ENCODE measurements at places on chromosomes 5 and 9.

GRCh38 chr5:169599451-169599850 lies 15.9 kb downstream of the SPDL1 start:
- no peak for DNase-seq

- DNase-seq = peak; percentile 80
Observed at GRCh38 chr5:154857530-154858296, 714 bp upstream of the CNOT8 start.

GRCh38 chr5:172524573-172525021 lies 70.3 kb upstream of the SH3PXD2B start:
- no peak for DNase-seq

DNA sequence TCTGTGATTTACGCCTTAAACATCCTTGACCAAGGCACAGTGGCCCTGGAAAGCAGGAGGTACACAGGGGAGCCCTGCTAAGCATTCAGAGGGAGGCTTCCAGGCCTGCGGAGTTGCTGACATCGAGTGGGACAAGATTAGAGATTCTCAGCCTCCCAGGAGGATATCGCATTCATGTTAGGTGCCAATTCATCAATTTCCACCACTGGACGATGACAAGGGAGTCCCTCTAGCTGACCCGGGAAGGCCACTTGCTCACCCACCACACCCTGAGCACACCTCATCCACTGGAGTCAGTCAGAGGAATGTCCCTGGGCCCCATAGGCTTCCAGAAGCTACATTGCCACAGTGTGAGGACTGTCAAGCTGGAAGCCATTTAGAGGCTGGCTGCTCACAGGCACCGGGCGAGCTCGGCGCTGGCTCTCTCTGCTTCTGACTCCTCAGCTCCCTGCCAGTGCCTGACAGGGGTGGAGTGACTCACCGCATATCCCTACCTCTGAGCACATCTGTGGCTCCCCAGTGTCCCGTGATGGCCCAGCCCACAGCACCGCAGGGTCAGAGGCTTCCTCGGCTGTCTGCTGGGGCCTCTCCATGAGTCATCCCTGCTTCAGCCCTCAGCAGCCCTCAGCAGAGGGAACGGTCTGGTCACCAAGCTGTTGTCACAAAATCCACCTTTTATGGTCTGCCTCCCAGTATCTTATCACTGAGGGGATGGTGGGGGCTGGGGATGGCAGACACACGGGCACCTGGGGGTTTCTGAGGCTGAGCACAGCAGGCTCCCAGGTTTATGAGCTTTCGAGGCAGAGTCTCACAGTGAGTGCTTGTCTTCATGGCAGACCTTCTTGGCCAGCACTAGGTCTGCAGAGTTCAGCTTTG lies 117.5 kb downstream of the ZNF608 start:
- DNase-seq = peak; percentile 93

GRCh38 chr9:30289435-30289834 lies 2095.0 kb upstream of the ACO1 start:
- DNase-seq = no peak

All from non-pigmented ciliary epithelial cell (primary cell).